IPS-NIHi11 (cell line): ENCODE measurements at places on chromosomes 5 and 9.

- peak; percentile 75 for DNase-seq
These were observed at the start of gene PCDHGB1 for GRCh38 chr5:141349917-141350619. Gene PCDHGB1 (plus strand): TSS chr5:141350099. CDS start chr5:141350261, 162 bp downstream.

DNA sequence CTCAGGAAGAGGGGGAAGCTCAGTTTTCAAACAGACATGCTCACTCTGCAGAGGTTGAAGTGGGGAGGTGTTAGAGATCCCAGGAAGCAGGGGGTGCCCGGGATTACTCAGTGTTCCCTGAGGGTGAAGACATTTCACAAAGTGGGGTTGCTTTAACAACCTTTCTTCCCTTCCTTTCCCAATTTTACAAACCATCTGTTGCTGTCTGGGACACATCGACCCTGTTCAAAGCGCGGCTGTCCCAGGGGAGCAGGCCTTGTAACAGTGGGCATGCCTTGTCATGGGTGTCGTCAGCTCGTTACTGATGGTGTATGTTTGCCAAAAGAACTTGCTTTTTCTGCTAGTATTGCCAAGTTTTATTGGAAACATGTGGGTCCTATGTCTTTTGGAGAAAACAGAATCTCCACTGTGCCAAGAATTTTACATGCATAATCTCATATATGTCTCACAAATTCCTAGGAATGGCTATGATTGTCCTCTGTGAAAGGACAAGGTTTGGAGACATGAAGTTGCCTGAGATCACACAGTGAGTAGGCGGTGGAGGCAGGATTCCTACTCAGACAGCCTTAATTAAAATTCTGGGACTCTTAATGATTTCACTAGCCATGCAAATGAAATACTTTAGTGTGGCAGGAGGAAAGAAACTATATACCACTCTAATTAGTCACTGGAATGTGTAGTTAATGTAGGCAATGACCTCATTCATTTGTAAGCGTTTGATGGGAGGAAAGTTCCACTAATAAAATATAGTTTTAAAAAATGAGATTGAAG lies 198.9 kb downstream of the NXNL2 start:
- DNase-seq: no peak

DNA sequence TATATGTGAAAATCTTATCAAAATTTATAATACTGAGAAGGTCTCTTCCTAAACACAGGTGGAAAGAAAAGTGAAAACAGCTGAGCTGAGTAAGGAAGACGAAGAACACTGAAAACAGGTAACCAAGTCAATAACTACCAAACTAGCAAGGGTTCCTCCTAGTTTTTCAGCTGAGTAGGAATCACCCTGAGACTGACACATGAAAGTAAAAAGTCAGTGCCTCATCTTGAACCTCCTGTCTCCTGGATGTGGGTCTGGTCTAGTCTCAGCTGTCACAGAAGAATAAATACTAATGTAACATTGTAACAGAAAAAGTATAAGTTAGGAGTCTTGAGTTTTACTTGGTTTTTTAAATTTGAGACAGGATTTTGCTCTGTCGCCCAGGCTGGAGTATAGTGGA lies 121.0 kb downstream of the MEF2C start:
- no peak for DNase-seq

DNA sequence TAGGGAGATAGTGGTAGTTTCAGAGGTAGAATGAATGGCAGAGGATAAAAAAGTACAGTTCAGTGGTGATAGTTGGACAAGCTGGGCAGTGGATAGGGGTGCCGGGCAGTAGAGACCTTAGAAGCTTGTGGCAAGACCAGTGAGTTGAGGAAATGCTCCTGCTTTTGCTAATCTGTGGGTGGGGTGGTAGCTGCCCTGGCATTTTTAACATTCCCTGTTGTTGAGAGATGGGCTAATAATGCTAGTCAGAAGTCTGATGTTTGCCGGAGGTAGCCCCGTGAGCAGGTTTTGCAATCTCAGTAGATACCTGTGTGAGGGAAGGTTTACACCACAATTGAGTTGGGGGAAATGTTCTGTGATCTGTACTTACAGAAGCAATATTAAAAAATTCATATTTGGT lies 91.1 kb downstream of the TRIO start:
- DNase-seq: no peak

GRCh38 chr9:86359151-86359879 lies 5.1 kb upstream of the TUT7 start:
- DNase-seq: no peak
